ENCODE measurements at places on chromosomes 5 and 9. TPM values are rescaled to one million over a fixed set of nuclear protein-coding genes. Genes with fewer than 3 reads are reported as not detected.

The KIF4B gene
- total RNA-seq: not detected

The IFNB1 gene
- not detected for total RNA-seq

The SELENOP gene
- 119 TPM for total RNA-seq

The PCDHGB3 gene
- 14.4 TPM for total RNA-seq

The IGFBPL1 gene
- total RNA-seq: 4.8 TPM

The SPAG8 gene
- total RNA-seq: not detected

GRCh38 chr9:96453625-96454024 is 3.7 kb downstream of the HABP4 start:
- peak; percentile 69 for DNase-seq

GRCh38 chr5:903756-904096 is 11.0 kb downstream of the TRIP13 start:
- DNase-seq: no peak

DNA sequence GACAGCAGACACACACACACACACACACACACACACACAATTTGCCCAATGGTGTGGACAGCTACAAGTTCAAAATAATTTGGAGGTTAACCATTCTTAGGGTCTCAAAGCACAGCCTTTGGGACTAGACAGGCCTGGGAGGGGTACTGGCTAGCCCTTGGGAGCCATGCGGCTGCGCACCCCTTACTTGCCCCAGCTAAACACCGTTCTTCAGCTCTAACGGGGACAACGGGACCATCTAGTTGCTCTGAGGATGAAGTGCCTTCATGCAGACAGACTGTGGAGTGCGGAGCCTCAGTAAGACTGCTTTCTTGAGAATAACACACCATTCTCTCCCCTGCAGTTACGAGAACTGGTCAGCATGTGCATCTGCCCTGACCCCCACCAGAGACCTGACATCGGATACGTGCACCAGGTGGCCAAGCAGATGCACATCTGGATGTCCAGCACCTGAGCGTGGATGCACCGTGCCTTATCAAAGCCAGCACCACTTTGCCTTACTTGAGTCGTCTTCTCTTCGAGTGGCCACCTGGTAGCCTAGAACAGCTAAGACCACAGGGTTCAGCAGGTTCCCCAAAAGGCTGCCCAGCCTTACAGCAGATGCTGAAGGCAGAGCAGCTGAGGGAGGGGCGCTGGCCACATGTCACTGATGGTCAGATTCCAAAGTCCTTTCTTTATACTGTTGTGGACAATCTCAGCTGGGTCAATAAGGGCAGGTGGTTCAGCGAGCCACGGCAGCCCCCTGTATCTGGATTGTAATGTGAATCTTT is 64.6 kb downstream of the PSMB7 start:
- no peak for DNase-seq

GRCh38 chr5:149133795-149134777 is 7.2 kb upstream of the ABLIM3 start:
- DNase-seq: peak; percentile 37

- no peak for DNase-seq
These were observed 86.1 kb downstream of the SMIM23 start for GRCh38 chr5:171871711-171872110.

- DNase-seq: no peak
These were observed 526.4 kb downstream of the NR2F1-AS1 start for GRCh38 chr5:93054424-93055163.

DNA sequence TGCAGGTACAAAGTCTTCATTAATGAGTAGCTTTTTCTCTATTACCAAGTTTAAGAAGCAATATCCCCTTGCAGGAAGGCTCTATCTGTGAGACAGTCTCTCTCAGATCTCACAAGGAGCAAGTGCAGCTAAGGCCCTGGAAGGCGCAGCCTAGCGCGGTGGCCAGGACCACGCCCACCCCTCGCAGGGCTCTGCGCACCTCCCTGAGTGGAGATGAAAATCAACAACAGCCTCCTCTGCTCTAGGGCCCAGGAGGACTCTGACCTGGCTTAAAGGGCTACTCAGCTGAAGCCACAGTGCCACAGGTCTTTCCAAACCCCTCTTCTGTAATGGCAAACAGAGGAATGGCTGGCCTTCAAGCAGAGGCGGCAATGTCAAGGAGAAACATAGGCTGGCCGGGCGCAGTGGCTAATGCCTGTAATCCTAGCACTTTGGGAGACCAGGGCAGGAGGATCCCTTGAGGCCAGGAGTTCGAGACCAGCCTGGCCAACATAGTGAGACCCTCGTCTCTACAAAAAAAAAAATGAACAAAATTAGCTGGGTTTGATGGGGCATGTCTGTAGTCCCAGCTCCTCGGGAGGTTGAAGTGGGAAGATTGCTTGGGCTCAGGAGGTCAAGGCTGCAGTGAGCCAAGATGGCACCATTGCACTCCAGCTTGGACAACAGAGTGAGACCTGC is 11.9 kb downstream of the SEC16A start:
- no peak for DNase-seq

GRCh38 chr9:114473447-114473801 is 31.8 kb downstream of the WHRN start:
- no peak for DNase-seq

- DNase-seq: no peak
These were observed 78.0 kb downstream of the ARHGAP26 start for GRCh38 chr5:142847898-142848790.

DNA sequence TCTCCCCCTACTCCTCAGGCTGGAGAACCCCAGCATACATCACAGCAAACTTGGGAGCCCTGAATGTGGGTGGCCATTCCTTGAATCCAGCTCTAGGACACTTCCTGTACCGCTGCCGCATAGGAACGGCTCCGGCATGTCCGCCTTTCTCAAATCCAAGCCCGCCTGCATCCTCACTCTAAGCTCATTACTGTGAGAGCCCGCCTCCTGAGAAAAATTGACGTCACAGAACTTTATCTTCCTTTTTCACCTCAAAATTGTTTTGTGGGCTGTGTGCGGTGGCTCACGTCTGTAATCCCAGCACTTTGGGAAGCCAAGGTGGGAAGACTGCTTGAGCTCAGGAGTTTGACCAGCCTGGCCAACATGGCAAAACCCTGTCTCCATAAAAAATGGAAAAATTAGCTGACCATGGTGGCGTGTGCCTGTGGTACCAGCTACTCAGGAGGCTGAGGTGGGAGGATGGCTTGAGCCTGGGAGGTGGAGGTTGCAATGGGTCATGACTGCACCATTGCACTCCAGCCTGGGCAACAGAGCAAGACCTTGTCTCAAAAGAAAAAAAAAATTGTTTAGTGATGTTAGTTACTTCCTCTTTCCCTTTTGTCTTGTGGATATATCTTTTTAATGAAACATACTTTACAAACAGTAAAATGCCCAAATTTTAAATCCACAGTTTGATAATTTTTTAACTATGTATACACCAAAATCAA is 22.8 kb downstream of the RNF44 start:
- DNase-seq: no peak

GRCh38 chr5:55645304-55645703 is 66.8 kb downstream of the SLC38A9 start:
- no peak for DNase-seq

- DNase-seq: no peak
These were observed 227.1 kb downstream of the ARHGEF28 start for GRCh38 chr5:73853091-73853490.

DNA sequence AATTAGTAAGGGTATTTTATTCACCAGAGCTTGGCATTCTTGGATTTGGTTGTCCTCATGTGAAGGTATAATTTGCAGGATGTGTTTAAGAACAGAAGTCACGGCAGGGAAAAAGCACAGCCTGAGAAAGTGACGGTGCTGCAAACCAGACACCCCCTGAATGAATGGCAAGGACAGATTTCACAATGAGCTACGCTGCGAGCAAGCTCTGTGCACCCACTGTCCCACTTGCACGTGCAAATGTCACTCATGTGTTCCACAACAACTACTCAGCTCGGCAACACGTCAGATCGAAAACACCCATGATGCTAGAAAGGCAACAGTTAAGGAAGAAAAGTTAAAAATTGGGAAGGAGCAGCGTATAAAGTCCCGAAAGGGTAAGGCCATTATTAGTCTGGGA is 168.9 kb downstream of the ROR2 start:
- DNase-seq: no peak

DNA sequence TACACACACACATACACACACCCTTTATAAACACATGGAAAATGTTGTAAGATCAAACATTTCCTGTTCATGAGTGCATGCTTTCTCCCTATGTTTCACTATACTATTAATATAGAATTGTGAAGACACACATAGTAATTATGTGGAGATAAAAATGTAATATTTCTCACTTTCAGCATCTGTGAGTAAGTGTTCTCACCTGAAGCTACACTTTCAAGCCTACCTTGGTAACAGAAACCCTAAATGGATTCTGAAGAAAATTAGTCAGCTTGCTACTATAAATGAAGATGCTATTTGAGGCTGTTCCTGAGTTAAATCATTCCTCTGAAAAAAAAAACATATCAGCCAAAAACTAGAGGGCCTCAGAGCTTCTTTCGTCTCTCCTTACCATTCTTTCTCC is 81.1 kb upstream of the GNA14 start:
- DNase-seq: no peak

- no peak for DNase-seq
These were observed 2.0 kb downstream of the DAB2 start for GRCh38 chr5:39422728-39423285.

All from ascending aorta (tissue), 2 donors.